ENCODE measurements at places on chromosomes 5 and 9.

- no peak for DNase-seq
Observed at GRCh38 chr5:124761010-124761409, 14.6 kb upstream of the ZNF608 start.

- DNase-seq: no peak
Observed at GRCh38 chr5:69509212-69509611, 16.6 kb downstream of the OCLN start.

DNA sequence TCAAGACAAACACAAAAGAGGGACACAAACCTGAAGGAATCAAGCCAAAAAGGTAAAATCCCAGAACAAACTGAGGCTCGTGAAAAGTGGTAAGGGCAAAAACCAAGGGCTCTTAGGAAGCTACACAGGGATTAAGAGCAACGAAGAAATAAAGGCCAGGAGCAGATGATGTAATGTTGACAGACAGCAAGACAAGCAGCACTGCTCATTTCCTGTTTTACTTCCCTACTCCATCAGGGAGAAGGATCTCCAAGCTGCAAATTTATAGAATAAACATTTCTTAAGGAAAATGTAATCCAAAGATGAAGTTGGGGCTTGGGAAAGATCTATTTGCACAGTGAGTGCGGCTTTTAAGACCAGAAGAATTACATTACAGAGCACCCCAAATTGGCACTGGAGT is 182.3 kb upstream of the MAP1B start:
- no peak for DNase-seq

GRCh38 chr5:172727551-172727950 is 43.4 kb downstream of the DUSP1 start:
- DNase-seq: no peak

DNA sequence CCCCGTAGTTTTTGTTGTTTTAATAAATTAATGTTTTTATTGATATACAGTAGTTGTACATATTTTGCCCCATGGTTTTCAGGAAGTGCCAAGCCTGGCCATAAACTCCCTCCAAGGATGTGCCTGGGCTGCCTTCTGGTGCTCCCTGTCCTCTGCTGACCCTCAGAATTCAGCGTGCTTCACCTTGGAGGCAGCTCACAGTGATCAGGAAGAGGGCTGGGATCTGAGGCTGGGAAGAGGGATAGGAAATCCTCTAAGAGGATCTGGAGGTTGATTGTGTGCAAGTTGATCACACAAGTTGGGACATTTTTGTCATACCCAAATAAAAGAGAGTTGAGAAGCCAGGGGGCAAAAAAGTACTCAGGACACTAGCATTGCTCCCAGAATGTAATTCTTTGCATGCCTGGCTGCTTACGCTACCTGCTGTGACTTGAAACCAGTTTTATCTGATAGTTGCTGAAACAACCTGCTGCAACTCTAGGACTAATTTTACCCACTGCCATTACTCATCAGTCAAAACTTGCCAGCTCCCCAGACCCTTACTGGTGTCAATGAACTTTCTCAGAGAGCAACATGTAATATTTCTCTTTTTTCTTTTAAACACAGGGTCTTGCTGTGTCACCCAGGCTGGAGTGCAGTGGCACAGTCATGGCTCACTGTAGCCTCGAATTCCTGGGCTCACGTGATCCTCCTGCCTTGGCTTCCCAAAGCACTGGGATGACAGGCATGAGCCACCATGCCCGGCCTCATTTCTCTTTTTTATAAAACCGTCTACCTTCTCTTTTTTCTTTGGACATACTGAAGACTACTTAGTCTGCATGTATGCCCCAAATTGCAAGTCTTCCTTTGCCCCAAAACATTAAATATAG is 29.0 kb downstream of the PDE6A start:
- DNase-seq: no peak

GRCh38 chr5:160330212-160330611 is 17.8 kb upstream of the CCNJL start:
- DNase-seq: no peak

DNA sequence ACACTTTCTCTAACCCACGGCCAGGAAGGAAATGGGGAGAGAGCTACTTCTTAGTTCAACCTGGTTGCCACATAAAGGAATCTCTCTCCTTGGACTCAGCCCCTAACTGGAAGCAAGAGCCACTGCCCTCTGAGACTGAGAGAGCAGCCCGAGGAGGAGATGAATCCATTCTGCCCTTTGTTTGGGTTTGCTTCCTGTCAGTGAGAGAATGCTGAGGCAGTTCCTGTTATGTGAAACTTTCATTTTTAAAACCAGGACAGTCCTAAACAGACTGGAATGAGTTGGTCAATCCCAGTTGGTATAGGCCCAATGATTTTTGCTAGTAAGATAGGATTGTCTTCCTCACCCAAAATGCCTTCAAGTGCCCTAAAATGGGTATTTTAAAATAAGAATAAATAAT is 205.1 kb downstream of the NTRK2 start:
- DNase-seq: no peak

DNA sequence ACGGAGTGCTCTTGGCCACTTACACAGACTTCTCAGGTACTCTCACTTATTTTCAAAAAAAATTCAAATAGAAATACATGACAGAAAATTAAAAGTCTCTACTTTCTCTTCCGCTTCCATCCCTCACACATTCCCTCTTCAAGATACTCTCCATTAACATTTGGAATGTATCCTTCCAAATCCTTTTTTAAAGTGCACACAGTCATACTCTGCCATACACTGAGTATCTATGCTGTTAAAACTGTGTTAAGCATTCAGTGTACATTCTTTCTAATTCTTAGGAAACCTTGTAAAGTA is 15.5 kb downstream of the GOLPH3 start:
- no peak for DNase-seq

DNA sequence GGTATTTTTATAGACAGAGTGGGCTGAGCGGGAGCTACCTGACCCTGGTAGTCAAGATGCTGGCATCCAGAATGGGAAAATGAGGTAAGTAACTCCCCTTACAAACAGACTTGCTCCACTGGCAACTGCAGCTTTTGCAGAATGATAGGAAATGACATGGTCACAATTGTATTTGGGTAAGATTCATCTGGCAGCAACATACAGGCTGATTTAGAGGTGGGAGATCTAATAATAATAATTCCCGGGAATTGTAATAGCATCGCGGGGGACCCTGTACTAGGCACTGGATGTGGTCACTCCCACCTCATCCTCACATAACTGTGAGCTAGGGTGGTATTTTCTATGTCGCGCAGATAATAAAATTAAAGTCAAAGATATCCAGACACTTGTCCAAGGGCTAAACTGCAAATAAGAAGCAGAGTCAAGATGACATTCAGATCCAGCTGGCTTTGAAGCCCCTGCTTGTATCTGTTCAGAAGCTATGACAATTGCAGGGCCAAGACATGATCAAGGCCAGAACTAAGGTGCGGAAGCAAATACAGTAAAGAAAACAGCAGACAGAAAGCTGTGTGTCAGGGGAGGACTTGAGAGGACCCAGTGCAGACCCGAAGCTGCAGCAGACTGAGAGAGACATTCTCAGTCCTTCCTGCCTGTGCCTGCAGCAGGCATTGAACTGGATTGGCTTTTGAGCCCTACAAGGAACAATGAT is 507.2 kb downstream of the BNC2 start:
- DNase-seq: no peak

GRCh38 chr5:135262364-135262763 is 136.7 kb downstream of the MACROH2A1 start:
- DNase-seq: no peak

DNA sequence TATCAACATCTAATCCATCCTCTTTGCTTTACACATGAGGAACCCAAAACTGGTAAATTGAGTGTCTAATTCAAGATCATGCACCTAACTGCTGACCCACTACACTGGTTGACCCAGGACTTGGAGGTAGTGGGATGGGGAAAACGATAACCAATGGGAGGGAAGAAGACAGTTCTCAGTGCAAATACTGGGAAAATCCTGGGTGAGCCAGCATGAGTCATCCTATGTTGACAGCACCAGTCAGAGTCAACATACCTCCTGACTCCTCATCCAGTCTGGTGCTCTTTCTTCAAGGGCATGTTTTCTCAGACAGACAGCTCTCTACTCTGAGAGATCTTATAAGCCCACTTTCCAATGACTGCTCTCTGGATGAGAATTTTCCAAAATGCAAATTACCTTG is 232.8 kb upstream of the PTGER4 start:
- DNase-seq: no peak

- DNase-seq: no peak
Observed at GRCh38 chr5:36436306-36436705, 134.6 kb upstream of the RANBP3L start.

- no peak for DNase-seq
Observed at GRCh38 chr5:82664732-82665131, 386.6 kb upstream of the RPS23 start.

- no peak for DNase-seq
Observed at GRCh38 chr9:93252781-93253530, 69.0 kb downstream of the WNK2 start.
